NCI-H748 treated with DMSO at 0.1 percent for 48 hours (cell line): ENCODE measurements at places on chromosomes 1 and 21.

DNA sequence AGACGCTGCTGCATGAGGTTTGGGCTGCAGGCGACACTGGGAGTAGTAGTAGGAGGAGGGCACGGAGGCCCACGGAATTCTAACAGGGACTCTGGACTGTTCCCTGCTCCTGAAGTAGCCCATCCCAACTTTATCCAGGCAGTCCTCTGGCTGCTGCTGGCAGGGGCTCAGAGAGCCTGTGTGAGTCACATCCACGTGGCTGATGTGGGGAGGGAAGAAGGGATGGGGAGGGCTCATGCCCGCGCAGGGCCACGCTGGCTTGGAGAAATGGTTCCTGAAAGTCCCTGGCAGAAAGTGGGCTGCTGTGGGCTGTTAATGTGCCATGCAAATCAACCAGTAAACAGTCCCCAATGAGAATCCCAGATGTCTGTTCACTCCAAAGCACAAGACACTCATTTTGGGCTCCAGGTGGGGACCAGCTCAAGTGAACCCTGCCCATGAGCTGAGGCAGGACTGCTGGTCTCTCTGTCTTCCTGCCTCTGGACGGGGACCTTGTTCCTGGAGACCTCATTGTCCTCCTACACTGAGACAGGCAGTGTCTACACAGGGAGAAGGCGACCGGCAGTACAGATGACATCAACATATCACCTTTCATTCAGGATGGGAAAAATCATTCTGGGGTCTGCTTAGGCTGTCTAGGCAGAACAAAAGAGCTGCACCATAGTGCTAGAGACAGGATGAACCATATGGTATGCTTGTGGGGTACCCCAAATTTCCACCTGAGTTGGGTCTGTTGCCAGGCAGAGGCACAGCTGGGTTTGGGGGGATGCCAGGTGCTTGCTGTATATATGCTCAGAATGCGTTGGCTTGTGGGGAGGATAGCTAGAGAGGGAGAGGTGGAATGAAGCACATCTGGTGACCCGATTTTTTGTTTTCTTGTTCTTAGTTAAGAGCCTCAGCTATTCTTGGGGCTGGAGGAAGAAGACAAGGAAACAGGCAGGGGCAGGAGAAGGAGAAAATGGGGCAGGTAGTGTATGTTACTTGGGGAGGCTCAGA lies 57.9 kb upstream of the FMOD start:
- no peak for DNase-seq

DNA sequence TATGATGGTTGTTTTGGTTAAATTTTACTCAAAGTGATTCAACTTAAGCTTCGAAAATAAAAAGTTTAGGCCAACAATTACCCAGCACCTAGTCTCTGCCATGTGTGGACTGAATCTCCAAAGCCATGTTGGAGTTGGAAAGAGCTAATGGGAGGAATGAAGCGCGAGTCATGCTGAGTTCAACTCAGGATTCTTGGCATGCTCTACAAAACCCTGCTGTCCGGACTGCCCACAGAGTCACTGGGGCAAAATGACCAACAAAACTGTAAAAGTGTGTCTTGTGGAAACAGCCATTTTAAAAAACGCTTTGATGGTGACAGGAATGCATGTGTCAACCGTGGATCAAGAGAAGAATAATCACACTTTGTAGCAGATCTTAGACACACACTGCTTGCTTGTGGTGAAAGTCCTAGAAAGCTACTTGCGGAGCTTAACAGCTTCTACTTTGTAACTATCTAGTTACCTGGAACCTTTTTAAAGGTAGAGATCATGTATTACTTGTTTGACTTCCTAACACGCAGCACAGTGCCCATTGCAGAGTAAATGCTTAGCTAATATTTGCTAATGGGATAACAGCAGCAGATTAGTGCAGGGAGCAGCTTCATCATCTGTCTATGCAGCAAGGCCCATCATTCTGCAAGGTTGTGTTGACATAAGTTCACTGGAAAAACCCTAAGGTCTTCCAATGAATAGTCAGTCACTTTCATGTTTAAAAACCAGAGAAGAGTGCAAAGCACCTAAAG lies 7.0 kb upstream of the GBP6 start:
- peak; percentile 53 for DNase-seq

DNA sequence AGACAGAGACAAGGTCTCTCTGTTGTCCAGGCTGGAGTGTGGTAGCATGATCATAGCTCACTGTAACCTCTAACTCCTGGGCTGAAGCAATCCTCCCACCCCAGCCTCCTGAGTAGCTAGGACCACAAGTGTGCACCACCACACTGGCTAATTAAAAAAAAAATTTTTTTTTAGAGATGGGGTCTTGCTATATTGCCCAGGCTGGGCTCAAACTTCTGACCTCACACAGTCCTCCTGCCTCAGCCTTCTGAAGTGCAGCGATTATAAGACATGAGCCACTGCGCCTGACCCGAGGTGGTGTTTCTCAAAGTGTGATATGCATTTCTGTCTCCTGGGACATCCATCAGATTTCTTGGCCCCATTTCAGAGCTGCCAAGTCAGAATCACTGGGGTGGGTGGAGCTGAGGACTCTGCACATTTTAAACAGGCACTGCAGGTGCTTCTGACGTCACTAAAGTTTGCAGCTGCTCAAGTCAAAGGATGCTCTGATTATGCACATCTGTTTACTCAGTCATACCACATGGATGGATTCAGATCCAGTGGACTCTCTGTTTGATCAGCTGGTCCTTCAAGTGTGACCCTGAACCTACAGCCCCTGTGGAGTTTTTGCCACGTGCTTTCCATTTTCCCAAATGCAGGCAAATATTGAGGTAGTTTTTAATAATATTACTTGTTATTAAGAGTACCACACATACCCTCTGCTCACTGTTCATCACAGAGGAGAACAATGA lies 21.4 kb downstream of the TGFB2 start:
- peak; percentile 83 for DNase-seq

- peak; percentile 36 for DNase-seq
Measured at GRCh38 chr1:45493116-45493697, 2.2 kb upstream of the TESK2 start.

- no peak for DNase-seq
Measured at GRCh38 chr1:206472454-206472853, 2.2 kb downstream of the IKBKE start.

DNA sequence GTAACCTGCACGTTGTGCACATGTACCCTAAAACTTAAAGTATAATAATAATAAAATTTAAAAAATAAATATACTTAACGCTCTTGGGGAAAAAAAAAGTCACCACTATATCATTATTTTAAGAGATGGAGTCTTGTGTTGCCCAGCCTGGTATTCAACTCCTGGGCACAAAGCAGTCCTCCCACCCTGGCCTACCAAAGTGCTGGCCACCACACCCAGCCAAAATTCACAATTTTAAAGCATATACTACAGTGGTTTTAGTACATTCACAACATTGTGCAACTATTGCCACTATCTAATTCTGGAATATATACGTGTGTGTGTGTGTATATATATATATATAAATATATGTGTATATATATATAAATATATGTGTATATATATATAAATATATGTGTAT lies 5.9 kb downstream of the HMGN2 start:
- no peak for DNase-seq

DNA sequence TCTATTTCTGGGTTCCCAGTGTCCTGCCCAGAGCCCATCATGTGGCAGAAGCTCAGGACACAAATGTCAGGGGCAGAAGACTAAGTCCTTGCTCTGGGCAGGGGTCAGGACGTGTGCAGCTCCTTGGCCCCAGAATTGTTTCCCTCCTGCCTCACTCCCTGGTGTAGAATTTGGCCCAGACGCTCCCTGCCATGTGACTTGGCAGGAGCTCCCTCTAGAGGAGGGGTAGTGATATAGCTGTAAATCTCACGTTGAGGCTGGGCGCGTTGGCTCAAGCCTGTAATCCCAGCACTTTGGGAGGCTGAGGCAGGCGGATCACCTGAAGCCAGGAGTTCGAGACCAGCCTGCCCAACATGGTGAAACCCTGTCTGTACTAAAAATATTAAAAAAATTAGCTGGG lies 91.2 kb downstream of the UBIAD1 start:
- DNase-seq, result no peak

DNA sequence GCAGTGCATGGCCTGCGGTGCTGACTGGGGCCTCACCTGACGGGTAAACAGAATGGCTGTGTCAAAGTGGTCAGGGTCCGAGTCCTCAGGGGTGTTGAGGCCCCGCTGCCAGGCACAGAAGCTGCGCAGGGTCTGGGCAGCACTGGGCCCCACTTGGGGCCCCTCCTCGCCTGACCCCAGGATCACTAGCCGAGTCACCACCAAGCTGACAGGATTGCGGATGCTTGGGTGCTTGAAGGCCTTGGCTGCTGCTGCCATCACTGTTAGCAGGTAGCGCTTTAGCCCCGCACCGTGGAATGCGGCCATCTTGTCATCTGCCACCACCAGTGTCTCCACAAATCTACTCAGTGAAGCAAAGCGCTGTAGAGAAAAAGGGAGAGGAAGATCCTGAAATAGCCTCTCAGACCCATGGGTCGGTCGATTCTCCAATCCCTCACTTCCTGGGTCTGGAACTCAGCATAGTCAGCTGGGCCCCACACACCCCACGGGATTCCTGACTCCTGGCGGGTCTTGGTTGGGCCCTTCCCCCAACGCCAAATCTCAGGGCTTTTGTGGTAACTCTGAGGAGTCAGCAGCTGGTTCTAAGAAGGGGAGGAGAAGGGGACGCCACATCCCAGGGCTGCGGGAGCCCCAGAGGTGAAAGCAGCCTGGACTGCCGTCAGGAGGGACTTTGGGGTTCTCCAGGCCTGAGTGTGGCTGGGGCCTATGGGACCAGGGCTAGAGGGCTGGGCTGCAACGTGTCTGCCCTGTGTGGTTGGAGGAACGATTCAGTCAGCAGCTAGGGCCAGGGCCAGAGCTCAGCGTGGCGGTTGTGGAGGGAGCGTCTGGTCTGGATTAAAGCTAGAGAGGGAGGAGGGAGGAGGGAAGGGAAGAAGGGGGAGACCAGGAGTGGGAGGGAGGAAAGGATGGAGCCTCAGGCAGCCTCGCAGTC lies 2.1 kb downstream of the ADAMTS4 start:
- DNase-seq, result no peak

DNA sequence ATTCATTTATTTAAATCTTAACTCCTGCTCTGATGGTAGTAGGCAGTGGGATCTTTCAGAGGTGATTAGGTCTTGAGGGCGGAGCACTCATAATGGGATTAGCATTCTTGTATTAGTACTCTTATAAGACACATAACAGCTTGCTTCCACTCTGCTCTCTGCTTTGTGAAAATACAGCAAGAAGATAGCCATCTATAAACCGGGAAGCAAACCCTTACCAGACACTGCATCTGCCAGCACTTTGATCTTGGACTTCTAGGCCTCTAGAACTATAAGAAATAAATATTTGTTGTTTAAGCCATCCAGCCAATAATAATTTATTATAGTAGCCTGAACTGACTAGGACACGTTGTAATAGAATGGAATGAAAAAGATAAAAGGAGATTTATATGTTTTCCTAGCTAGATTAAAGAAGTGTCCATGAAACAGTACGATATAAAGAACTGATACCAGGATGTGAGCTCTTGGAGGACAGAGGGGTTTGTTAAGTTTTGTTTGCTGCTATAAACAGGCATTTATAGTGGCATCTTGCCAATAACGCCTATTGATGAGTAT lies 869.9 kb downstream of the MRPL39 start:
- DNase-seq, result no peak

DNA sequence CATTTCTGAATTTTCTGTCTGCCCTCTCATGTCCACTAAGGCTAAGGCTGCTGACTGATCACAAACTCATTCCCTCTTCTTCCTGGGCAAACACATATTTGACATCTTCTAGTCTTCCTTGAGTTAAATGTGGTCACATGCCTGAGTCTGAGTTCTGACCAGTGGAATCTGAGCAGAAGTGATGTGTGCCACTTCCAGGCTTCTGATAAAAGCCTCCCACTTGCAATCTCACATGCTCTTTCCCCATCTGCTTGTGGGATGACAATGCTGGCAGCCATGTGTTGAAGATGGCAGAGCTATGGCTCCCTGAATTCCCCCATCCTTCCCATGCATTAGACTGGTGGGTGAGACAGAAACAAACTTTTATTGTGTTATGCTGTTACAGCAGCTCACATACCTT lies 149.9 kb upstream of the ZNF648 start:
- no peak for DNase-seq

DNA sequence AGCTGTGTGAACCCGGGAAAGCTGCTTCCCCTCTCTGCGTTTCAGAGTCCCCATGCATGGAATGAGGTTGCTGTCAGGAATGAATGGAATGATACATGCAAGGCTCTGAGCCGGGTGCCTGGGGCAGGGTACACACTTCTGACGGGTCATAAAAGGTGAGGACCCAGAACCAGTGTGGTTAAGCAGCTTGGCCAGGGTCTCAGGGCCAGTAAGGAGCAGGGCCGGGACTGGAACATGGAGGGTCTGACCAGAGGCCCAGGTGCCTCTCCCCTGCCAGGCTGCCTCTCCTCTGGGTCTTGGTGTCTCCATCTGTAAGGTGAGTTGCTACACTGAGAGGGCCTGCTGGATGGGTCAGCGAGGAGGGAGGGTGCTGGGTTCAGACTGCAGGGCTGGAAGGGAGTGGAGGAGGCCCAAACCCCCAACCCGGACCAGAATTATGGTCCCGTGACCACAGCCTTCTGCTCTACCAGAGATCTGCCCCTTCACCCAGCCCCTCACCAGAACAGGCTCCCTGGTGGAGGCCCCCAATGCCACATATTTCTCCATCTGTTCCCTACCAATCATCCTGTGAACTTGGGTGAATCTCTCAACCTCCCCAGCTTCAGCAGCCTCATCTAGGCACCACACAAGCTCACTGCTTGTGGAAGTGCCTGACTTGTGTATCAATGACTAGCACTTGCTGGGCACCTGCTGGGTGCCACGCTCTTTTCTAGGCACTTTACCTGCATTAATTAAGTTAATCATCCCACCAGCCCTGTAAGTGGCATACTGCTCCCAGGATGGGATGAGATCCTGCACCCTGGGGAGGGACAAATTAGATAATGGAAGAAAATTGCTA lies 16.2 kb upstream of the LRP8 start:
- DNase-seq, result no peak

GRCh38 chr21:33037501-33037900 lies 11.8 kb downstream of the OLIG2 start:
- no peak for DNase-seq

- no peak for DNase-seq
Measured at GRCh38 chr1:215595231-215595630, 28.1 kb downstream of the KCTD3 start.

- no peak for DNase-seq
Measured at GRCh38 chr1:27972141-27972540, 12.4 kb downstream of the XKR8 start.

DNA sequence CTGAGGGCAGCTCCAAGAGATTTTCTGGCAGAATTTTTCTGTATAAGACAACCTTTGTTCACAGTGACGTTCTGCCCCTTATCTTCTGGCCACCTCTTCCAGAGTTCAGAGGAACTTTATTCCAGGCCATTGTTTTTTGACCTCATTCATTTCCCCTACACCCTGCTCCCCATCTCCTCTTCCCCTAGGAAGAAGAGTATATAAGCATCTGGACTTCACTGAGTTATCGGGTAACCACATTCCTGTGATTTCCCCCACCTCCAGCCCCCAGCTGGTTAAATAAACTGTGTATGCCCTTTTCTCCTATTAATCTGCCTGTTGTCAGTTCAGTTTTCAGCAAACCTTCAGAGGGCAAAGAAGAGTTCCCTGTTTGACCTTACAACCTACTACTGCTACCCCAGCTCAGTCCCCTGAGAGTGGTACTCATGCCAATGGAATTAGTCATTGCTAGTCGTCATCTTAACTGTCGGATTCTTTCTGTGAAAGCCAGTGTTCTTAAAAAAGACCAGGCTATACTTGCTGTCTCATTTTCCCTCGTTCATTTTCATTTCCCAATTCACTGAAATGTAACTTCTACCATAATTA lies 14.3 kb upstream of the ALG14 start:
- DNase-seq, result no peak

- peak; percentile 8 for DNase-seq
Measured at GRCh38 chr1:19661721-19662228, 2.9 kb upstream of the HTR6 start.

GRCh38 chr1:158272681-158273080 lies 17.0 kb upstream of the CD1C start:
- DNase-seq, result no peak
